ENCODE measurements at places on chromosomes 5 and 9.

DNA sequence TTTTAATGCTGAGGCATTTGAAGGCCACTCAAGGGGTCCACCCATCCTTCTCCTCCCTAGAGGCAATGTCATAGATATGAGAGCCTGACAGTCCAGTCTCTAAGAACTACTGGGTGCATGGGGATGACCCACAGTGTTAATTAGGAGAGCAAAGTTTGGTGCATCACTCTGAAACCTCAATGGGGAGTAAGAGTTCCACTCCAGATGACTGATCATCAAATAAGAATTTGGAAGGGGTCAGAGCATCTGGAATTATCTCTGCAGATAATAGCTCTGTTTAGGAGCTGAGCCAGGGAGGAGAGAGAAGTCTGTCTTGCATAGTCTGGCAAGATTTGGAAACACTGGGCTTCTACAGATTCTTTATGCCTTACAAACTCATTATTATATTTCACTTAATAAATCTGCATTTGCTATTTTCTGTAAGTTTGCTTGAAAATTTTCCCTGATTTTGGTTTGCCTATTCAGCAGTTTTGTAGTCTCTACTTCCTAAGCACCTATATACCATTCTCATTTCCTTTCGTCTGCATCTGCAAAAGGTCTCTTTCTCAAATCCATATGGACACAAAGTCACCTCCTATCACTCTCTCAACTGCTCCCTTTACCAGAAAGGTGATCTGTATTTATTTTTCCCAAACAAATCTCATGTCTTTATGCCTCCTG, 27.7 kb downstream of the FGF10 start:
- DNase-seq = no peak

- DNase-seq = no peak
These were observed 255.9 kb upstream of the ST8SIA4 start for GRCh38 chr5:101159006-101159405.

DNA sequence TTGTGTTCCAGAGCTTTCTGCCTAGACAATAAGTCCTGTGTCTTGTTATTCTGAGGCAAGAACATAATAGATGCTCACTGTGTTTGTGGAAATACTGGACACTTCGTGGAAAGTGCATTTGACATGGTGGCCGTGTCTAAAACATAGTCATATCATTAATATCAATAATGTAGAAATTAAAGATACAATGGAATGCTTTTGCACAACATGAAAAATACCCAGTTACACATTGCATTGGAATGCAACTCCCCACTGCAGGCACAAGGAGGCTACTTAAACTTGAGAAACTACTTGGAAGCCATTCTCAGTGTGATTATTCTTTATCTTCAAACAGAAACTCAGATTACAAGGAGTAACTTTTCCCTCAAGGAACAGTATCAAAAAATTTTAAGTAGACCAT, 145.3 kb upstream of the ZNF462 start:
- peak; percentile 32 for DNase-seq

- DNase-seq = no peak
These were observed 82.9 kb downstream of the ISOC1 start for GRCh38 chr5:129177451-129177850.

GRCh38 chr5:2403296-2403695, 348.2 kb downstream of the IRX2 start:
- DNase-seq = no peak

DNA sequence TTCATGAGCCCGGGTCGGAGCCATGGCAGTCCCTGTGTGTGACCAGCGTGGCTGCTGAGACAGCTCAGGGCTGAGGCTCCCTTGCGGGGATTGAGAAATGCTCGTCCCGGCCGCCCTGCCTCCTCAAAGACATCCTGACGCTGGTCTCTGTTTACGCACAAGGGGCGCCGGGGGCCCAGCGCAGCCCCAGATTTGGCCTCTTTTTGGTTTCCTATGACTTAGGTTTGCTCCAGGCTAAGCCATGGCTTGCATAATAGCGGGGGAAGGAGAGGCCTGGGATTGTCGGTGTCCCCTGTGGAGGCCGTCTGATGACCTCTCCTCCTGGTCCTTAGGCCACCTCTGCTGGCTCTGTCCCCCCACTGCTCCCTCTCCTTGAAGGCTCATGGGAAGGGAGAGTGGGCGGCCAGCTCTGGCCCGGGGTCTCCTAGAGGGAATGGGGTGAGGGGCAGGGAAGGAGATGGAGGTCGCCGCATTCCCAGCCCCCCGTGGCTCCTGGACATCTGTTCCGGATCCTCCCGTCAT, 3.5 kb downstream of the LAMC3 start:
- no peak for DNase-seq

- no peak for DNase-seq
These were observed 5.9 kb upstream of the SLC22A5 start for GRCh38 chr5:132363431-132364112.

- DNase-seq = no peak
These were observed 15.9 kb upstream of the ABLIM3 start for GRCh38 chr5:149125386-149125891.

GRCh38 chr5:133814152-133814551, 154.3 kb downstream of the C5orf15 start:
- no peak for DNase-seq

DNA sequence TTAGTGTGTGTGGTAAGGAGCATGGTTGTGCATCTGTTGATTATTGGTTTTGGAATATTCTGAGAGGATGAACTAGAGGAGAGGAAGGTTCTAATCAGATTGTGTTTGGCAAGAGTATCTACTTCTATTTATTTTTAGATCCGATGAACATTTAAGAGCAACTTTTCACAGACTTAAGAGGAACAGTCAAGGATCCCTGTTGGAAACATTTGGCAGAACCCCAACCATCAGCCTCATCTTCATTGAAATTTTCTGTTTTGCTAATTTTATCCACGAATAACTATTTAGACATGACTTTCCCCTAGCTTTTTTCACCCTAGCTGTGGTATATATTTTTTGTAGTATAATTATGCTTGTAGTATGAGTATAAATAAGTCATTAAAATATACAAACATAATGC, 868.5 kb downstream of the MAT2B start:
- no peak for DNase-seq

- DNase-seq = no peak
These were observed 62.8 kb downstream of the CDKN2A start for GRCh38 chr9:21931428-21931827.

GRCh38 chr5:177552839-177553455, 1.4 kb downstream of the FAM193B start:
- no peak for DNase-seq

- DNase-seq = no peak
These were observed 68.4 kb downstream of the PPARGC1B start for GRCh38 chr5:149798466-149798865.

- DNase-seq = no peak
These were observed 27.0 kb downstream of the OSMR start for GRCh38 chr5:38872826-38873225.

DNA sequence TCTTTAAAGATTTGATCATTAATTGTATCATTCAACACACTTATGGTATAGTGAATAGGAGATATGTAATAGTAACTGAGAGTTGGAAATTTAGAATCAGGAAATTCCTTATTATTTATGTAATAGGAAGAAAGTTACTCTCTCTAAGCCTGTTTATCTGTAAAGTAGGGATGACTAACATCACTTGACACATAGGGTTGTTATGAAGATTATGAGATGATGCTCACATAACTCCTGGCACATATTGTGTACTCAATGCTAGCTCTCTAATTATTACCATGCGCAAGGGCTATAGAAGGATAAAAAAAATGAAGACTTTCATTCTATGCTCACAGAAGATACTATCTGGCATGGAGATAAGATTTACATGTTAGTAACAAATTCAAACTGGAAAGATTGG, 149.9 kb downstream of the ISOC1 start:
- DNase-seq = no peak

DNA sequence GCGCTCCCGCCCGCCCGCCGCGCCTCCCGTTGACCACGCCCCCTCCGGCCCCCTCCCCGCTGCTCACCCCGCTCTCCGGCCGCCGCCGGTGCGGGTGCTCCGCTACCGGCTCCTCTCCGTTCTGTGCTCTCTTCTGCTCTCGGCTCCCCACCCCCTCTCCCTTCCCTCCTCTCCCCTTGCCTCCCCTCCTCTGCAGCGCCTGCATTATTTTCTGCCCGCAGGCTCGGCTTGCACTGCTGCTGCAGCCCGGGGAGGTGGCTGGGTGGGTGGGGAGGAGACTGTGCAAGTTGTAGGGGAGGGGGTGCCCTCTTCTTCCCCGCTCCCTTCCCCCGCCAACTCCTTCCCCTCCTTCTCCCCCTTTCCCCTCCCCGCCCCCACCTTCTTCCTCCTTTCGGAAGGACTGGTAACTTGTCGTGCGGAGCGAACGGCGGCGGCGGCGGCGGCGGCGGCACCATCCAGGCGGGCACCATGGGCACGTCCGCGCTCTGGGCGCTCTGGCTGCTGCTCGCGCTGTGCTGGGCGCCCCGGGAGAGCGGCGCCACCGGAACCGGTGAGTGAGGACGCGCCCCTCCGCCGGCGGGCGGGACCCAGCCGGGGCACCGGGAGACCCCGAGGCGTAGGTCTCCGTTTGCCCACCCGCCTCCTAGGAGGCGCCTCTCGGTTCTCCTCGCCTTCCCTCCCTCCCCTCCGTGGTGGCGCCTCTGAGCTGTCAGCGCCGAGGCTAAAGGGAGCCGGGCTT, at the start of gene VLDLR:
TSS of gene VLDLR (plus strand) at position 66 of the 739 bp plus-strand sequence. CDS start at position 469, 403 bp downstream.
- peak; percentile 84 for DNase-seq

DNA sequence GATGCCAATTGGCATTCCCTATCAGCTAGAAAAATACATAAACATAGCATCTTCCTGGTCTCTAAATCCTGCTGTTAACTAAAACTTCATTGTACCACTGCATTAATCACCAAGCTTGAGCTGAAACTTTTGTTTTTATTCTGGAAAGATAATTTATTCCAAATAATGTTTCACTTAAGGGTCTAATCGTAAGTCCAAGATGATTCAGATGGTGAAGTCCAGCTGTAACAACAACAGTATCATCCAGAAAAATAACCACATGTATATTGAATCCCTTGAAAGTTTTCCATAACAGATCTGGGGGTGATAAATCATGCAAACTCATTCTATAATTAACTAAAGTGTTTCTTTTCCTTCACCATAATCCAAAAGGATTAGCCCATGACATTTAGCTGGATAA, 23.9 kb downstream of the RORB start:
- no peak for DNase-seq

- no peak for DNase-seq
These were observed 25.6 kb downstream of the RASGRF2 start for GRCh38 chr5:80985600-80986228.

GRCh38 chr9:385818-386398, 171.2 kb downstream of the DOCK8 start:
- peak; percentile 78 for DNase-seq

DNA sequence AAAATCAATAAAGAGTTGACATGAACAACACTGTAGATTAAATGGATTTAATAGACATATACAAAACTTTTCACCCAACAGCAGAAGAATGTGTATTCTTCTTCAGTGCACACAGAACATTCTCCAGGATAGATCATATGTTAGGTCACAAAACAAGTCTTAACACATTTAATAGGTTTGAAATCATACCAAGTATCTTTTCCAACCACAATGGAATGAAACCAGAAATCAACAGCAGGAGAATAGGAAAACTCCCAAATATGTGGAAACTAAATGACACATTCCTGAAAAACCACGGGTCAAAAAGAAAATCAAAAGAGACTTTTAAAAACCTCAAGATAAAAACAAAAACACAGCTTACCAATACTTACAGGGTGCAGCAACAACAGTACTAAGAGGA, 790.1 kb upstream of the ZNF608 start:
- no peak for DNase-seq
